ENCODE measurements at places on chromosomes 11 and 22. TPM values are rescaled to one million over a fixed set of nuclear protein-coding genes. Genes with fewer than 3 reads are reported as not detected.

The SHANK3 gene
- not detected for polyA plus RNA-seq

The GGTLC2 gene
- not detected for polyA plus RNA-seq

The CCND1 gene
- polyA plus RNA-seq, result 9.6 TPM

The SEPTIN5 gene
- 0.43 TPM for polyA plus RNA-seq

The LRRC10B gene
- not detected for polyA plus RNA-seq

The PDE3B gene
- polyA plus RNA-seq, result 5.5 TPM

The MS4A4E gene
- not detected for polyA plus RNA-seq

The CLMP gene
- 0.31 TPM for polyA plus RNA-seq

The MYBPC3 gene
- not detected for polyA plus RNA-seq

The QSER1 gene
- polyA plus RNA-seq, result 0.73 TPM

The TMEM45B gene
- 0.19 TPM for polyA plus RNA-seq

The SYT9 gene
- 0.21 TPM for polyA plus RNA-seq

The SSTR3 gene
- polyA plus RNA-seq, result 0.95 TPM

The GAL gene
- not detected for polyA plus RNA-seq

The POU2AF3 gene
- 0.18 TPM for polyA plus RNA-seq

The P2RX3 gene
- polyA plus RNA-seq, result not detected

The TSPAN32 gene
- 7.1 TPM for polyA plus RNA-seq

The APOA4 gene
- not detected for polyA plus RNA-seq

The E2F8 gene
- not detected for polyA plus RNA-seq

The OR51E2 gene
- not detected for polyA plus RNA-seq

The GRIA4 gene
- not detected for polyA plus RNA-seq

The MS4A3 gene
- polyA plus RNA-seq, result not detected

The NLRP6 gene
- polyA plus RNA-seq, result 5.9 TPM
